Umbilical cord (tissue), 2 donors: ENCODE measurements at places on chromosomes 2 and 18.
A peak's percentile ranks its signal among the peaks of the same experiment; 100 is the strongest.

DNA sequence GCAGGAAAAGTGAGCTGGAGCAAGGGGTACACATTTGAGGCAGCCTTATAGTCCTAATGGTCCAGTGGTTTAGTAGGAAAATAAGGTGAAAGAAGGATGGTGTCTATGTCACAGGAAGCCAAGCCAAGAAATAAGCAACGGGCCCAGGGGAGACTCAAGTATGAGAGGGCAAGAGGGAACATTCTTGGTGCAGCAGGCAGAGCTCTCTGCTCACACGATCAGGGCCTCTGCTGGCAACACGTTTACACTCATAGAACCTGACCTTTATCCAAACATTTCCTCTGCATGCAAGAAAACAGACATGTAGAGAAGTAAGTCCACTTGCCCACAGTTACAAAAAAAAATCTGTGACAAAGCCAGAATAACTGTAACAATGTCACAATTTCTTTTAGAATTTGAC lies 32.6 kb upstream of the LRRC30 start:
- no peak for DNase-seq

GRCh38 chr2:196934672-196935071 lies 8.2 kb upstream of the PGAP1 start:
- DNase-seq: no peak

DNA sequence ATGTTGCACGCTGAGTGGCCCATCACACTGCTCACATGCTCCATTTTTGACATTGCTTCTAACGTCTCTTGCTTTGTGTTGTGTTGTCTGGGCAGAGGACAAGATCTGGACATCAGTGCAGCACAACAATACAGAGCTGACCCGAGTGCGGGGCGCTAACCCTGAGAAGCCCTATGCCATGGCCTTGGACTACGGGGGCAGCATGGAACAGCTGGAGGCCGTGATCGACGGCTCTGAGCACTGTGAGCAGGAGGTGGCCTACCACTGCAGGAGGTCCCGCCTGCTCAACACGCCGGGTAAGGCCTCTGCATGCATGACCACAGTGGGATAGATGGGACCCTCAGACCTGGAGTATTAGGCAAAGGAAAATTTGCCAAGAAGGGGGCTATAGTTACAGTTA lies 622.6 kb downstream of the CNTNAP5 start:
- DNase-seq: no peak

DNA sequence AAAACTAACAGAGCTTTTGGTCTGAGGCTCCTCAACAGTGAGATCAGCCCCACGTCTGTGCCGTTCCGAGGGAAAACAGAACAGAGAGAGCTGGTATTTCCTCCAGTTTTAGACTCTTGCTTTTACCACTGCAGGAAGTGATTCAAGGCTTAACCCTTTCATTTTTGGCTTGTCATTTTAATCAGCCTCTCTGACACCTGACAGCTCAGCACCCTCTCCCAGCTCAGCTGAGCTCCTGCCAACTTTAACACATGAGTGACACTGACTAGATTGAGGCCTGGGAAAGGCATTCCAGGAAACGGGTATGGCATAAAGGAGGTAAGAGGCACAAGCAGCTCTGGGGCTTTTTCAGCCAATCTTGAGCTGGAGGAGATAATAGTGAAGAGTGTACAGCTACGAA lies 239.4 kb upstream of the SKOR2 start:
- no peak for DNase-seq

DNA sequence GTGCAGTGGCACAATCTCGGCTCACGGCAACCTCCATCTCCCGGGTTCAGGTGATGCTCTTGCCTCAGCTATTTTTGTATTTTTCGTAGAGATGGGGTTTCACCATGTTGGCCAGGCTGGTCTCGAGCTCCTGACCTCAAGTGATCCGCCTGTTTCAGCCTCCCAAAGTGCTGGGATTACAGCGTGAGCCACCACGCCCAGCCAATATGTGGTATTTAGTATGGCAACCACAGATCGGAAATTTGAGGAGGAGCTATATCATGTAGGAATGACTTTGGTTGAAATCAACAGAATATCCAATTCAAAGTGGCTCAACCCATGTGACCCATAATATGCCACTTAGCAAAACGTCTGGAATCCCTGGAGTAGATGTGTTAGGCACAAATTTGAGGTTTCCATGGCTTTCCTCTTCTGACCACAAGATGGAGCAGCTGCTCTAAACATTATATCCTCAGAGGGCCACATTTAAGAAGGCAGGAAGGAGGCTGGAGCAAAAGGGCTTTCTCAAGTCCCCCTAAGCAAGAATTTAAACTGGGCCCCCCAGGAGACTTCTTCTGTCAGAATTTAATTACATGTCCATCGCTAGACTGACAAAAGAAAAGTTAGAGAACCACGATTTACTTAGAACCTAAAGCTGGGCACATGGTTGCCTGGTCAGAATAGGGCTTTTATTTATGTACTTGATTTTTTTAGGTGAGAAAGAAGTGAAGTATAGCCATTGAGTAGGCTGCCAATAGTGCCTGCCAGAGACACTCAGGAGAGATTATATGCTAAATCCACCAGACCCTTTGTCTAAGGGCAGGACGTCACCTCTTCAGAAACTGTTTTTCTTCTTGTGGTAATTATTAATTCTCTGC lies 49.6 kb upstream of the ITSN2 start:
- peak; percentile 70 for DNase-seq

DNA sequence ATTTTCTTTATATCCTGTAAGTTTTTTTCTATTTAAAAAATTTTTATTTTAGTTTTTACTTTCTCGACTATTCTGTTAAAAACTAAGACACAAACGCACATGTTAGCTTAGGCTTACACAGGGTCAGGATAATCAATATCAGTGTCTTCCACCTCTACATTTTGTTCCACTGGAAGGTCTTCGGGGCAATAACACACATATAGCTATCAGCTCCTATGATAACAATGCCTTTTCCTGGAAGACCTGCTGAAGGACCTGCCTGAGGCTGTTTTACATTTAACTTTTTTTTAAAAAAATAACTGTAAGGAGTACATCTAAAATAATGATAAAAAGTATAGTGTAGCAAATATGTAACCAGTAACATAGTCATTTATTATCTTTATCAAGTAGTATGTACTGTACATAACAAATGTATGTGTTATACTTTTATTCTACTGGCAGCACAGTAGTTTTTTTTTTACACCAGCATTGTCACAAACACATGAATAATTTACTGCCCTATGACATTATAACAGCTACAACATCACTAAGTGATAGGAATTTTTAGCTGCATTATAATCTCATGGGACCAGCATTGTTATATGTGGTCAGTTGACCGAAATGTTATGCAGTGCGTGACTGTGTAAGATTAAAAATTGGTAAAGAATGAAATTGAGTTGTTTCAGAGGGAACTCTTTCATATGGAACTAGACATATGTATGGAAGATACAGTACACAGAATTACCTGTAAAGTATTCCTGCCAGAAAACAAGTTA lies 37.9 kb downstream of the CCDC138 start:
- DNase-seq: no peak

- no peak for DNase-seq
Observed at GRCh38 chr2:218832520-218832919, 917 bp upstream of the PRKAG3 start.

- peak; percentile 46 for DNase-seq
Observed at GRCh38 chr2:128450211-128451024, 131.8 kb upstream of the HS6ST1 start.

- DNase-seq: no peak
Observed at GRCh38 chr18:54238173-54238936, 13.9 kb upstream of the MBD2 start.

DNA sequence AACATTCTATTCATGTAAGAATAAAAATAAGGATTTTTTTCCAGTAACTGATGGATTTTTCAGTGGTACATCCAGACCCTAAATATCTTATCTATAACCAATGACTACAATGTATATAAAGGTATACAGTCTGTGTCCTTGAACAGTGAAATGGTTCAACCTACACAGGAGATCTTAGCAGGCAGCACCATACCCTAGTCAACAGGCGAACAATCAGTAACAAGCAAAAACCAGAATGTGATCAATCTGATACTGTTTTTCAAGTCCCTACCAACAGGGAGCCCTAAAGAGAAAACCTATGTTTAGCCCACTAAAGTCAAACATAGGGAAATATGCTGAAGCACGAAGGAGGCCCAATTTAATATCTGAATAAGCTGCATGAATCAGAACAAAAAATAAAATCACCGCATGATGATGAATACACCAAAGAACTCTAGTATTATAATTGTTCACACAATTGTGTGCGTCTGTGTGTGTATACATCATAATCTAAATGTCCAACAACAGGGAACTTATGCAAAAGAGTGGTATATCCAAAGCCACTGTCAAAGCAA lies 26.0 kb downstream of the PTPN2 start:
- no peak for DNase-seq

DNA sequence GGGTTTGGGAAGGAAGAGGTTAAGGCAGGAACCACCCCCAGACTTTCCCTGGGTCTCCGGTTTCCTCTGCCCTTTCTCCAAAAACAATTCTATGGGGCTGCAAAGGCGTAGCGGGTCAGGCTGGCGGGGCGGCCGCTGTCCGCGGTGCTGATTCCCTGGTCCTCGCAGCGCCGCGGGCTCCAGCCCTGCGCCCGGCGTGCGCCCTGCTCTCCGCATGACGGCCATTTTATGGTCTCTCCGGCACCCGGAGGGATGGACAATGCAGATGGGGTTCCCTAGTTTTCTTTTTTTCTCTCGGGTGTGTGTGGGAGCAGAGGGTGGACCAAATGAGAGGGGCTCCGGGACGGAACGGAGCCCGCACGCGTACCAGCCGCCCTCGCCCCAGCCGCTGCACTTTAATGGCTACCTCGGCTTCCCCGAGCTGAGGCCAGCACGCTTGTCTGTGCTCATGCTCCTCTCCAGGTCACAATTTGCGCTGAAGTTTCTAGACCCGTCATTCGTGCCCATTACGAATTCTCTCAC lies 1.6 kb downstream of the ST8SIA3 start:
- peak; percentile 33 for DNase-seq

DNA sequence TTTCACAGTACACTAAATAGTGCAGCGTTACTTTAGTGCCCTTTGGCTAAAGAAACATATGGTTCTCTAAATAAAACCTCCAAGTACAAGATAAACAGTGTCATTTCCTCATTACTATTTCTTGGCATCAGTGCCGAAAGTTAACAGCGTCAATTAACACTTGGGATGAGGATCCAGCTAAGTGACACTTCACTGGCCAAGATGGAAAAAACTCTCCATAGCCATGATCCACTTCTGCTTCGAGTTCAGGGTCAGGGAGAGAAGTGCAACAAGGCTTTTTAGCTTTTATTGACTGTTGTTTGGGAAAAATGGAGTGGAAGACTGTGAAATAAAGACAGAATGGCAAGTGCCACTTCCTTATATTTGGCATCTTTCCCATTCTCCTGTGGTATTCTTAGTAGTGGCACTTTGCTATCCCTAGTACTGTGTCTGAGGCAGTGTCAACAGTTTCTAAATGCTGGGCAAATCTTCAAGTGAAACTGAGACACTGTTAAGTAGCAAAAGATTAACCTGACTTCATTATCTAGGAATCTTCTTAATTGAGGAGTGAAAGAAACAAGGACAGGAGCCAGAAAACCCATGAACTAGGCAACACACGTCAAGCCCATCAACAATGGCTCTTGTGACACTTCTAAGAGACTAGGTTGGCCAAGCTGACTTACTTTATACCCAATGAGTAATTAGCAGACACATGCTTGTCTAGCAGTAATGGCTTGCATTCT lies 222.5 kb upstream of the SESTD1 start:
- DNase-seq: no peak

DNA sequence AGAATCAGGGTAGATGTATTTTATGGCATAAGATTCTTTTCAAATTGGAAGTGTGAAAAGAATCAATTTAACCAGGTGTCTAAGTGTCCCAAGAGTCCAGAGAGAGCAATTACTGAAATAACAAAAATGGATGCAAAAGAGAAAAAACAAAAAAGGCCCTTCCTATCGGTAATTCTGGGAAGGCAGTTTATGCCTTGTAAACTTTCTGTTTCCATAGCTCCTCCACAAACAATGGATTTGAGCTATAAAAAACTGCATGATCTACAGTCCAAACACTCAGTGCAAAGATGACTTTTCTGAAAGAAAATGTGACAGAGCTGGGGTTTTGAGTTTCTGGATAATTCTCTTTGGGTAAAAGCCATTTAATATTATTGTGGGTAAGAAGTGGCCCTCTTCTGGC lies 366.1 kb downstream of the EN1 start:
- DNase-seq: peak; percentile 17

GRCh38 chr2:240615396-240615795 lies 9.9 kb upstream of the GPR35 start:
- DNase-seq: no peak

- peak; percentile 35 for DNase-seq
Observed at GRCh38 chr2:175855794-175856453, 146.1 kb downstream of the LNPK start.

- no peak for DNase-seq
Observed at GRCh38 chr2:191862156-191862775, 15.4 kb upstream of the CAVIN2 start.

DNA sequence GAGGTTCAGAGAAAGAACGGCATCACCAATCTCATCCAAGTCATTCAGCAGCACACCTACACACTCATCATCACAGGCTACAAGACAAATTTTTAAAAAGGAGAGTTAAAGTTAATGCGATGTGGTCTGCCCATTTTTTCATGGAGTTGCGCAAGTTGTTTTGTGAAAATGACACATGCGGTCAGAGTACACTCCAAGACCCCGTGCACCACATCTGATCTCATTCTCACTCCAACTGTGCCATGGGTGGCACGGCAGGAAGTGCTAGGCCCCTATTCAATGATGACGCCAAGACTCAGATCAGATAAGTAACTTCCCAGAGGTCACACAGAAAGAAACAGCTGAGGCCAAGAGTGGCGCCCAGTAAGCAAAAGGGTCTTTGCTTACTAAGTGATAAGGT lies 119.8 kb downstream of the LAMA1 start:
- no peak for DNase-seq

GRCh38 chr2:78707776-78708386 lies 317.6 kb upstream of the REG3G start:
- DNase-seq: no peak

GRCh38 chr2:17311771-17312511 lies 206.3 kb downstream of the RAD51AP2 start:
- DNase-seq: peak; percentile 82

- DNase-seq: no peak
Observed at GRCh38 chr2:235954888-235955480, 213.2 kb downstream of the GBX2 start.

DNA sequence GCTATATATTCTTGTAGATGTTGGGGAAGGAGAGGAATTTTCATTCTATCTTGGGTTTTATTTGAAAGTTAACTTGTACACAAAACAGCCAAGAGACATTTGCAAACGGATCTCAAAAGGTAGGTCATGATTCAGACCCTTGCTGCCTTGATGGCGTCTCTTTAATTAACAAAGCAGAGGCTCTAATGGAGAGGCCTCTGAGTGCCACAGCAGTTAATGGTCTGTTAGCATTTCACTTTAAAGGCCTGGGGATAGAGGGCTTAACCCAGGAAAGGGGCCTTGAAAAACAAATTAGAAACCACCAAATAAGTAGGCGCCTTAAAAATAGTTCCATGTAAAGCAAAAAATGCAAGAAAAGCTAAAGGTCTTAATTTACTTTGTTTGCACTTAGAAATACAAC lies 836.9 kb upstream of the CELF4 start:
- no peak for DNase-seq
